RWPE2 (cell line): ENCODE measurements at places on chromosomes 7 and 10.

GRCh38 chr7:41244246-41244645 is 458.6 kb downstream of the INHBA start:
- DNase-seq: no peak

GRCh38 chr7:24029068-24029467 is 254.9 kb upstream of the NPY start:
- DNase-seq: no peak

DNA sequence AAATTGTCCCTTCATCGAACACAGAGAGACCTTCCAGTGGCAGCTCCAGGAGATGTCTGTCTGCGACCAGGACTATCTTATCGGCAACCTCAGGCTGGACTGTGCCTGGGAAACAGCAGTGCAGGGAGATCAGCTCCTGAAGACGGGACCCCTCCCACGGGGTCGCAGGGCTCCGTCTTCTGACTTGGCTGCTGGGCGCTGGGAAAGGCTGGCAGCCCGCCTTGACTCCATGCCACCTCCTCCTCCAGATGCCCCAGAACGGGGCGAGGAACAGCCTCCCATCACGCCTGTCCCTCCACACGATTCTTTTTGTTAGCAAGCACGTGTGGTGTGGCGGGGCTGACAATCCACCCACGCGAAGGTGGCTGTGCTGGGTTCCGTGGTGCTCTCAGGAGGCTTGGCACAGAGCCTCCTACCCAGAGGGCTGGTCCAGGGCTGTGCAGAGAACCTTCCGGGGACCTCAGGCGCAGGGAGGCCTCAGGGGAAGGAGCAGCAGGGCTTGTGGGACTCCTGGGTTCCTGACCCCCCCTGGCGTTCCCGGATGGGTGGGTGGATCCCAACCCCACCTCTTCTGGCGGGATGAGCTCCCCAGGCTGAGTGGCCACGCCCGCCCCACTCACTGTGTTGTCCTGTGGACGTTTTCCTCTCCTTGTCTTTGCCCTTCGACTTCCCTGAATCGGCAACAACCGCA is 47.6 kb upstream of the NKX6-2 start:
- no peak for DNase-seq

DNA sequence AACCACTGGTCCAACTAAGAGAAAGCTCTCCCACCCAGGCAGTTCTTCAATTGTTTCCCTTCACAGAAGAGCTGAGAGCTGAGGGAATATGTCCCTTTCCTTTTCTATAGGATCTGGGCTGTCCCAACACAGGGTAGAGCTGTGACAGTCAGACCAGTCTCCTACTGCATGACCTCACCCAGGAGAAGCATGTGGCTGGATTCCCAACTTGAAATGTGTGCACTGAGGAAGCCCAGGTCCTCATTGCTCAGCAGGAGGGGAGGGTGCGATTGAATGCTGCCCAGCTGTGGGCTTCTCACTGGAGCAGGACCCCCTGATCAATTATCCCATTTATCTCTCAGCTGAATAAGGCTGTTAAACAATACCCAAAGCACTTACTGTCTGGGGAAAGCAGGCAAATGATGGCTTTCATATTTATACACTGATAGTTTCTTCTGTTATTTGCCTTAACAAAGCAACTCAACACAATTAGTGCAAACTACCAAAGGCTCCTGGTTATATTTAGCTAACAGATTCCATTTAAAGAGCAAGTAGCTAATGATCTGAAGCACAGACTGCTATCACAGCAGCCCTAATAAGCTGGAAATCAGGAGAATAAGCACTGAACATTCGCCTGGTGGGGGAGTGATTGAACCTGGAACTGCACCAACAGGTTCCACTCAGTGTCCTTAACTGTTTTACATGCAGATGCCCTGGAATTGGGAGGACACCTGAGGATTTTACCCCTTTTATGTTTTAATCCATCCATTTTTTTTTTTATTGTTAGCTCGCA is 508.8 kb downstream of the CCSER2 start:
- DNase-seq: no peak

DNA sequence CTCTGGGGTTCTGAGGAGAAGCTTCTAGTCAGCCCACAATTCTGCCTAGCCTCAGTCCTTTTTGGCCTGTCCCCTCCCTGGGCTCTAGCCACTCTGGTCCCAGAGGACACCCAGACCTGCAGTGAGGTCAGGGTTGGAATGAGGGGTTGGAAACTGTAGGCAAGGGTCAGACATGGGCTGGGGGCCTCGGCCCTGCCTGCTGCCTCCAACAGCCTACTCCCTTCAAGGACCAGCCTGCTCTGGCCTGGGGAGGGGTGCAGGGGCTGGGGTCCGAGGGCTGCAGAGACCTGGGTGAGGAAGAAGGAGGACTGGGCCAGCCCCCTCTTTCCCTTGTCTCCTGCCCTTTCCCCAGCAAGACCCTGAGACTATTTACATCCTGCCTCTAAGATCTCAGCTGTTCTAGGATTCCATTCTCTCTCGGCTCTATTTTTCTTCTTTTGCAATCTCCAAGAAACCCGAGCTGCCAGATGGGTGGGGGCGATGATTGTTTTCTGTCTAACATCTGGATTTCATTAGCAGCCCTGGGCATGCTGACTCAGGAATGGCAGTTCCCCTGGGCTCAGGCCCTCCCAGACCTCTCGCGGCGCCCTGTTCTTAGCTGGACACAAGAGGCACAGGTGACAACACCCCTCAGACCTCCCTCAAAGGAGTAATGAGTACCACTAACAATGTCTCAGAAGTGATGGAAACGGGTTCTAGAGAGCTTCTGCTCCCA is 23.1 kb downstream of the ZCCHC24 start:
- no peak for DNase-seq

DNA sequence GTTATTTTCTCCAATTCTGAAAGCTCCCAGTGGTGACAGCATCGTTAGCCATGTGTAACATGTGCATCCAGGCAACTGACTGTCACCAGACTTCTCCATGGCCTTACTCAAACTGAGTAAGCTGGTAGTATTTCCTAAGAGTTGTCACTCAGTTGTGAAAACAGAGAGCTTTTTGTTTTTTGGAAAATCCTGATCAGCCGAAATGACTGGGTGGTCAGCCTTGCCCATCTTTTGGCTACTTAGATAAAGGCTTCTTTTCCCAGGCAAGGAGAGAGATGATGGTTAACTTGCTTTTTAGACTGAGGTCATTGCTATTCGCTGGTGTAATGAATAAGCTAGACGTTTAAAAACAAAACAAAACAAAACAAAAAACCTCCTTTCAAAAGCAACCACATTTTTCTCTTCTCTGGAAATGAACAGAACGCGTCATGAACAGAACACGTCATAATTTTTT is 159.5 kb upstream of the KLF14 start:
- no peak for DNase-seq

GRCh38 chr7:114784177-114784576 is 137.7 kb upstream of the MDFIC start:
- no peak for DNase-seq

DNA sequence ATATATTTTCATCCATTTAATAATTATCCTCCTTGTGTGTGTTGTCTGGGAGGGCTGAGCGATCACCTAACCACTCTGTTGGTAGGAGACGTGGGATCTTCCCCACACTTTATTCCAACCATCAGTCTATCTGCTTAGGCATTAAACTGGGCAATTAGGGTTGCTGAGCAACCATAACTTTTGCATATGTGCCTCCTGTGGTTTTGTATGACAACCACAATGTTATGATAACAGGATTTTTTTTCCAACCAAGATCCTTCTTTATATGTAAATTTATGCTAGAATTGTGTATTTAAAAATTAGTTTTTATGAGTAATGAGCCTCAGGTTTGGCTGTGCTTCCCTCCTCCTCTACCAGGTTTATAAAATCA is 495.0 kb upstream of the MGMT start:
- no peak for DNase-seq

DNA sequence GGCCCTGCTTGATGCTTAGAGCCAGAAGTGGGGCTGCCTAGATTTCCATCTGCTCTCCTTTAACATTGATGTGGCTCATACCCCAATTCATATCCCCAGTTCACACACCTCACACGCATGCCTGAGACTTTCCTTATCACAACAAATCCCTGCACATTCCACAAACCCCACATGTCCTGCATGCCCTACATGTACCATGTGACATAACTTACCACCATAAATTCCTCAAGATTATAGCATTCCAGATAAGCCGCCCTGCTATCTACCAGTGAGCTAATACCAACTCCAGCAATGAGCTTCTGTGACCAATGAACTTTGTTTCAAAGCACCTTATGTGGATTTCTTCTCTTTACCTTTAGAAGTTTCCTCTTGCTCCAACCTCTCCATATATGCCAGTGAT is 104.7 kb upstream of the RAB11FIP2 start:
- DNase-seq: no peak

DNA sequence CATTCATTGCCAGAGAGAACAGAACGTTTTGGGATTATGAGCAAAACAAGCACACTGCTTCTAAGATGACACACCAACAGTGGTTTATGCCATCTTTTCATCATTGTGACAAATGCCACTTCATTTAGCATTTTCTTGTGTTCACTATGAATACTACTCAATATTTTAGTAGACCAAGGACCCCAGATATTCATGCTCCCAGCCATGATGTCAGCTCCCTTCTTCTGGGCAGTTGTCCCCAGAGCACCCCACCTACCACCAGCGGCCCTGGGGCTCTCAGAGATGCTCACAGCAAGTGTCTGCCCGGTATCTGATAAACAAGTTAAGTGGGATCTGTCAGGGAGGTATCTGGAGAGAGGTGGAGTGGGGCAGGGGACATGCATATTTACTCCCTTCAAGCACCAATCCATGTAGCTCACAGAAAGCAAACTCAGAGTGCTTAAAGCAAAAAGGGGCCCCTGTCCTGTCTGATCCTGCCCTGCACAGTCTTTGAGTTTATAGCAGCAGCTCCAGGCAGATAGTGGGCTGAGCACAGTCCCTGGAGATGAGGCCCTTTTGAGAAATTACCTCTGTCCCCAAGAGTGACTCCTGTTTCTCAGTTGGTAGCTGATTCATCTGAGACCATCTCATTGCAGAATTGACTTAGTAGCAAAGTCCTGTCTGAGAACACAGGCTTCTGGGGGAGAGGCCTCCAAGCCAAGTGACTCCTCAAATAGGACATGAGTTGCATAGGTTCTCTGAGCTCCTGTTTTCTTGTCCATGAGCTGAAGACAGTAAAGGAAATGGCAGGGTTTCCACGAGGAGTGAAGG is 281.8 kb upstream of the KLF6 start:
- DNase-seq: no peak

DNA sequence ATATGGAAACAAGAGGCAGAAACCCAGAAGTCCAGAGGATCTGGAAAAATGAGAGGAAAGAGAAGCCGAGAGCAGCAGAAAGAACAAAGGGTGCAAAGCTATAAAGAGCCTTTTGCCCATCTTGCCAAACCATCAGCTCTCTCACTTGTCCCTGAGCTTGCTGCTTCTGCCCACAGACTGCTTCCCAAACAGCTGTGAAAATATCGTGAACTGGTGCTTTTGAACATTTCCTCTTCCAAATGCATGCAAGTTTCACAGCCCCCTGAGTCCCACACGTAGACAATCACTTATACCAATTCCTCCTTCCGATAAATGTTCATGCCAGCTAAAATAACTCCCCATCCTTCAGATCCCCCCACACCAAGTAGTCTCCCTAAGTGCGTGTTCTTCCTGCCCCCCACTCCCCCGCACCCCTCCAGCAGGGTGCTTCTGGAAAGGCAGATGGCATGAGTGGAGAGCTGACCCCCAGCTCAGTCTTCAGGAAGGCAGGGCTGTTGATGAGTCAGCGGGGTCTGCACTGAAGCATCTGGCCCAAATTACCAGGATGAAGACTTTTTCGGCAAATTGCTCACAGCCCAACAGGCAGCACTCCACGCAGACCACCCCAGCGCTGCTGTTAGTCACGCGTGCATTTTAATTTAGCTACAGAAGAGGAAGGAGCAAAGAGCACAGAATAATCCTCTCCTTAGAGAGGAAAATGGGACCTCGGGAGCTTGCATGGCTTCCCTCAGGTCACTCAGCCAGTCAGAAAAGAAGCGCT is 76.1 kb upstream of the KCNMA1 start:
- no peak for DNase-seq

DNA sequence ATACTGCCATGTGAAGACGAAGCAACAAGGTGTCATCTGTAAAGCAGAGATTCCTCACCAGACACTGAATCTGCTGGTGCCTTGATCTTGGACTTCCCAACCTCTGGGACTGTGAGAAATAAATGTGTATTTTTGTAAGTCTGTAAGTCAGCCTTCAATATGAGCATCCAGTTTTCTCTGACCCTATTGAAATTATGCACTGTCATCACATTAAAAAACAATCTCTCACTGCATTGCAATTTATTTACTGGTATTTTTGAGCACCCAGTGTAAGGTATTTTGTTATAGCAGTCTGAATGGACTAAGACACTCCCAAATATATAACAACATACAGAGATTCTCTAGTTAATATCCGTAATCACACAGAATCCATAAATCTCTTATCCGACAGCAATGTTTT is 77.5 kb upstream of the CDK6 start:
- DNase-seq: no peak

GRCh38 chr7:87512906-87513305 is 37.4 kb upstream of the ABCB4 start:
- no peak for DNase-seq

DNA sequence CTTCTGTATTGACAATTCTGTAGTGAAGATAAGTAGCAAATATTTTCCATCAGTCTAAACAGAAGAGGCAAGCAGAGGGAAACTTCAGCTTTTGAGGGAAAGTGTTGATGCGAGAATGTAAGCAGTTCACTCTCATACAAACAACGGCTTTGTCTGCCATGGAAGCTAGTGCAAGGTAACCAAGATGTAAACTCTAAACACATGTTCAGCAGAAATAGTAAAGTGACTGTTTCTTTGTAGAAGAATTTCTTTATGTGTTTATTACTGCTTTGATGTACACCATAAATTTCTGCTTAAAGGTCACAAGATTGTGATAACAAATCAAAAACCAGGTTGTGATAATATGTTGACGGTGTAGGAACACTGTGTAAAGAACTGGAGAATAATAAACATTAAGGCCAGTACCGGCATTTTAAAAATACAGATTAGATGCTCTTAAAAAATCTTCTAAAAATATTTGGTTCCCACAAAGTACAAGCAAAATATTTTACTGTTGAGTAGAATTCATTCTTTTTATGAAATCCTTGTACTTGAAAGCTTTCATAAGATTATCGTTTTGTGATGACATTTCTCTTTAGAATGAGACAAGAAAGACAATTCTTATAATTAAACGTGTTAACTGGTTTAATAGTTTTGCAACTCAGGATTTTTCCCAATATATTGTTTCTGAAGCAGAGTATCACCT is 34.2 kb downstream of the SEMA3C start:
- no peak for DNase-seq

- no peak for DNase-seq
Observed at GRCh38 chr7:155343661-155344121, 46.0 kb downstream of the INSIG1 start.

GRCh38 chr7:112505495-112505894 is 24.7 kb downstream of the LSMEM1 start:
- DNase-seq: no peak

GRCh38 chr10:101033276-101033675 is 2.2 kb downstream of the SFXN3 start:
- no peak for DNase-seq

DNA sequence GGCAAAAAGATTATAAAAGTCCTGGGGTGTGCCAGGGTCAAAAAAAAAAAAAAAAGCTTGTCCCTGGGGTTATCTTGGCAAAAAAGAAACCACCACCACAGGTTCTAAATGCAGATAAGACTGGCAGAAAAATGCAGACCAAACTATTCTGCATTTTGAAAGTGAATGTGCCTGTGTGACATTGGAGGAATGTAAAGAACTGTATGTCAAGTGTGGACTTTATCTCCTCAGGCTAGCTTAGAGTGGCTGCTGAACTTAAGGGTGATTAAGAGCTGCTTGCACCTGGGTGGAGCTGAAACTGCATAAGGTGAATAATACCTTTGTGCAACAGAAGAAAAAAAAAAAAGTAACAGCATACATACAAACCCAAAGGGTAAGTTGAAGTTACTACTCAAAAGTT is 1.3 kb upstream of the NAPEPLD start:
- no peak for DNase-seq

- DNase-seq: peak; percentile 50
Observed at GRCh38 chr10:132714096-132714985, 71.6 kb downstream of the NKX6-2 start.
